T-helper 1 cell treated with Interleukin-12 subunit alpha and Interleukin-12 subunit beta and Interleukin-4 antibody, amounts not matched to agents 30 ng/mL and 1 ng/mL, for 36 hours (primary cell): ENCODE measurements at places on chromosomes 12 and 14. TPM values are rescaled to one million over a fixed set of nuclear protein-coding genes. Genes with fewer than 3 reads are reported as not detected.

The ART4 gene
- total RNA-seq: not detected in 2 replicates

The ESRRB gene
- 0.32 and 0.34 TPM in 2 replicates for total RNA-seq

The BCAT1 gene
- total RNA-seq: 38.0 and 39.7 TPM in 2 replicates

The KLC1 gene
- 150 and 155 TPM in 2 replicates for total RNA-seq

The RAD9B gene
- total RNA-seq: 0.90 and 1.3 TPM in 2 replicates
